NCI-H1092 treated with DMSO at 0.1 percent for 48 hours (cell line): ENCODE measurements at places on chromosomes 1 and 21.

GRCh38 chr1:164607351-164607750 is 48.4 kb downstream of the PBX1 start:
- no peak for DNase-seq

DNA sequence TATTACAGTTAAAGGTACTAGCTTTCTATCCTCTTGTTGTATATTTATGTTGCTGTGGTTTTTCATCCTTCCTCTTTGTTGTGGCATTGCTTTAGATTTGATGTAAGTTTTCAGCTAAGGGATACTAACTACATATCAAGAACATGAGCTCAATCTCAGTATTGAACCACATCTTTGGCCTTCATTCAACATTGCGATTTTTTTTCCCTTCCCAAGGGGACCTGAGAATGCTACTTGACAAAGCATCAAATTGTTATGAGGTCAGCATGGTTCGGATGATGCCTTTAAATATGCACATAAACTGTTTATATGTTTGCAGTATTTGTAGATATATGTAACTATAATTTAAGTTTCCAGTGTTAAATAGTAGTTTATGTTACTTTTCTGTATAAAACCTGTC is 31.7 kb upstream of the GPR88 start:
- DNase-seq = no peak

- DNase-seq = no peak
Measured at GRCh38 chr1:204464187-204464631, 30.4 kb downstream of the PIK3C2B start.

GRCh38 chr1:210584439-210585113 is 255.9 kb downstream of the HHAT start:
- peak; percentile 97 for DNase-seq

- no peak for DNase-seq
Measured at GRCh38 chr1:165036403-165036802, 320.1 kb downstream of the LMX1A start.

- no peak for DNase-seq
Measured at GRCh38 chr21:44867999-44868700, 5.3 kb downstream of the PTTG1IP start.

GRCh38 chr1:162360237-162360873 is 16.3 kb downstream of the SPATA46 start:
- no peak for DNase-seq

DNA sequence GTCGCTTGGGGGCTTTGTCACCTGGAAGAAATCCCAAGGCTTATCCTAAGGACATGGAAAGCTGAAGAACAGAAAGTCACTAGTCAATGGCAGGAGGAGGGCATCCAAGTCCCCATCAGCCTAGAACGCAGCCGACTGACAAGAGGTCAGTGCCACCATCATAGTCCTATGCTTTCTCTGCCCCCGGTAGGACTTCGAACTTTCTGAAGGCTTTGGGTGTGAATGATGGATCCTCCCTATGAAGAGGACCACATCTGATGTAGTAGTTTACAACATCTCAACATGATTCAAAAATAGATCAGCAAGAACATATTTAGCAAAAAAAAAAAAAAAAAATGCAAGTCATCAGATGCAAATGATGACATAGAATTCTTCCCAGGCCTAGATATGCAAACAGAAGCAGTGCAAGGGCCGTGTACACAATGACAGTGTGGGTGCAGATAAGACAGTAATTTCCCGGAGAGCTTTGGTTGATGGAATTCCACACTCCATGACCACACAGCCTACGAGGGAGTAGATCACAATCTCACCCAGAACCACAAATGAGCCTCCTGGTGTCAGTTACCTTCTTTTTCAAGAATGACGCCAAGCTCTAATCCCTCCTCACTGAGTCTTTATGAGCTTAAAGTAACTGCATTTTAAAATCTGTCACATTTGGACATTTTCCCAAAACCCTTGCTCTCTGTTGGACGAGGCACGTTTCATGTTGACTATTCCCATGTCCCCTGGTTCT is 88.2 kb downstream of the PSMG1 start:
- no peak for DNase-seq

GRCh38 chr1:150410582-150411101 is 46.7 kb downstream of the RPRD2 start:
- DNase-seq = no peak
